HFFc6 (cell line): ENCODE measurements at places on chromosomes 7 and 10.
A peak's percentile ranks its signal among the peaks of the same experiment; 100 is the strongest.

DNA sequence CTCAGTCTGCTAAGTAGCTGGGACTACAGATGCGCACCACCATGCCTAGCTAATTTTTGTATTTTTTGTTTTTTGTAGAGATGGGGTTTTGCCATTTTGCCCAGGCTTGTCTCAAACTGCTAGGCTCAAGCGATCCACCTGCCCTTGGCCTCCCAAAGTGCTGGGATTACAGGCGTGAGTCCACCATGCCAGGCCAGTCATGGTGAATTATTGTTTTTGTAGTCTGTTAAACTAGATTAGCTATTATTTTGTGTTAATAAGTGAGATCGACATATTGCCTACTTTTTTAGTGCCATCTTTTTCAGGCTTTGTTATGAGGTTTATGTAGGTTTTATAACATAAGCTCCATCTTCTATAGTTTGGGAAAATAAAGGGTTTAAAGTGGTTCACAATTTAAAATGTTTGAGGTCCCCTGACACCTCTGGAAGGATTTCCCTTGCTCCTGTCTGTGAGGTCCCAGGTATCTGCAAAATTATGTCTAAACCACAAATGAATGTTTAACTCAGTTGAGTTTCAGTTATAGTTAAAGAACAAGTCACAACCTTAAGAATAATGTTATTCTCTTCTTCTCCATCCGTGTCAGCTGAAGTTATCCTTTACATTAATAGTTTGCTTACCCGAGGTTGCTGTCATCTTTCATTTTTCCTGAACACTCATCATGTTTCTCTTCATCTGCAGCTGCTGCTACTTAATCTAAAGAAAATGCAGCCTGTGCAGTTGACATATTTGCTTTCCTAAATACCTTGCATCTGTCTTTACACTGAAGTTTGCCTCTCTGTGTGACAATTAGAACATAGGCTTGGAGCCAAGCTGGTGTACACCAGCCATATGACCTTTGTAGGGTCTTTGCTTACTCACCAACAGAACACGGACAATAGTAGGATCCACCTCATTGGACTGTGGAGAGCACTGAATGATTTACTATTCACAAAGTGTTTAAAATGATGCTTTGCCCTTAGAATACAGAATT, 8.9 kb upstream of the VSTM4 start:
- no peaks in the 10 kb centered on the region for H3K36me3 ChIP-seq
- no peaks in the 10 kb centered on the region; the same call in 1 of the 2 replicates for H3K4me1 ChIP-seq
- DNase-seq = no peak
- no peak overlapping the region for H3K4me3 ChIP-seq

- H3K27ac ChIP-seq = peak overlapping the region; percentile 70
- peak overlapping the region; percentile 73 for H3K4me3 ChIP-seq
- peaks cover 77% of the 10 kb centered on the region for H3K4me1 ChIP-seq
Measured at GRCh38 chr10:58637352-58637751, 124.7 kb downstream of the BICC1 start.

- H3K27ac ChIP-seq = peak overlapping the region; percentile 94
- peak overlapping the region; percentile 93 for H3K4me3 ChIP-seq
- peak; percentile 39 for DNase-seq
- H3K36me3 ChIP-seq = peaks cover 28% of the 10 kb centered on the region; the same call in 1 of the 2 replicates
- H3K27me3 ChIP-seq = no peaks in the 10 kb centered on the region; the same call in 1 of the 2 replicates
Measured at GRCh38 chr10:69088801-69089501, 1.0 kb downstream of the SRGN start.

GRCh38 chr10:30038781-30039536, 20.4 kb downstream of the JCAD start:
- peaks cover 7% of the 10 kb centered on the region; the same call in 1 of the 2 replicates for H3K4me1 ChIP-seq
- H3K4me3 ChIP-seq = no peak overlapping the region
- no peak for DNase-seq

DNA sequence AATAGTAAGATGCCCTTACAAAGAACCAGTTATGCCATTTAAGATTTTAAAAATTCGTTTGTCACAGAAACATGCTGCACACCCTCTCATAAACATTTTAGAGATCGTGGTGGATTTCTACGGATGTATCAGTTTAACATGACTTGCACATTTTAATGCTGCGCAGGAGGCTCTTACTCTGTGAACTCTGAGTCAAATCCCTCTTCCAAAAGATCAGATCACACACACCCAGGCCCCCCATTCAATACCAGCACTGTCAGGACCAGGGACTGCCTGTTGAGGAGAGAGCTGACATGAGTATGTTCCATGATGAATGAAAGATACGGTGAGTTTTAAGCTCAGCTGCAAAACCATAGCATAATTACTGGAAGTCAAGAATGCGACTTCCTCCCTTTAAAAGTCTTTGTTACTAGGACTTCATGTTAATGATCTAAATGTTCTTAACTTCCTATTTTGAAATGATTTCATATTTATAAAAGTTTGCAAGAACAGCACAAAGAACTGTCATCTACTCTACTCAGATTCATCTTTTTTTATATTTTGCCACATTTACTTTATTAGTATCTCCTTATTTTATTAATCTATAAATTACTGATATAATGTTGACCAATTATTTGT, 500.2 kb downstream of the GLRX3 start:
- no peaks in the 10 kb centered on the region for H3K4me1 ChIP-seq
- H3K36me3 ChIP-seq = peaks cover 6% of the 10 kb centered on the region; the same call in 1 of the 2 replicates
- no peak for DNase-seq

DNA sequence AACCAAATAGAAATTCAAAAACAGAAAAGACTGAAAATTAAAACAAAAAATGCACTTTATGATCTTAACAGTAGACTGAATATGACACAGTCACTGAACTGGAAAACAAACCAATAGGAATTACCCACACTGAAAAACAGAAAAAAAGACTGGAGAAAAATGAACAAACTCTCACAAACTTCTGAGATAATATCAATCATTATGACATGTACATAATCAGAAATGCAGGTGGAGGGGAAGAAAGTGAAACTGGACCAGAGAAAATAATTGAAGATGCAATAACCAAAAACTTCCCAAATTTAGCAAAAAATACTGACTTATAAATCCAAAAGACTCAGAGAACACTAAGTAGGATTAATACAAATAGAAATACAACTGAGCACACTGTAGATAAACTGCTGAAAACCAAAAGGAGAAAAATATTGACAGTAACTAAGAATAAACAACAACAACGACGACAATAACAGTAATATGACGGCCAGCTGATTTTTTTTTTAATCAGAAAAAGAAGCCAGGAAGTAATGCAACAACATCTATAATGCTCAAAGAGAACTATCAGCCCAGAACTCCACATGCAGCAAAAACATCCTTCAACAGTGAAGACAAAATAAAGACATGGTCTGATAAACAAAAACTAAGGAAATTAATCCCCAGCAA, 108.1 kb downstream of the ZFAND4 start:
- H3K27me3 ChIP-seq = no peaks in the 10 kb centered on the region
- no peak overlapping the region for H3K4me3 ChIP-seq
- H3K36me3 ChIP-seq = no peaks in the 10 kb centered on the region
- H3K27ac ChIP-seq = no peak overlapping the region

- no peak overlapping the region for H3K4me3 ChIP-seq
- H3K36me3 ChIP-seq = peaks cover 8% of the 10 kb centered on the region; the same call in 1 of the 2 replicates
- no peak for DNase-seq
- H3K27me3 ChIP-seq = peaks cover 4% of the 10 kb centered on the region
- H3K4me1 ChIP-seq = no peaks in the 10 kb centered on the region
- H3K27ac ChIP-seq = no peak overlapping the region
Measured at GRCh38 chr7:157609516-157609915, 272.7 kb downstream of the DNAJB6 start.

DNA sequence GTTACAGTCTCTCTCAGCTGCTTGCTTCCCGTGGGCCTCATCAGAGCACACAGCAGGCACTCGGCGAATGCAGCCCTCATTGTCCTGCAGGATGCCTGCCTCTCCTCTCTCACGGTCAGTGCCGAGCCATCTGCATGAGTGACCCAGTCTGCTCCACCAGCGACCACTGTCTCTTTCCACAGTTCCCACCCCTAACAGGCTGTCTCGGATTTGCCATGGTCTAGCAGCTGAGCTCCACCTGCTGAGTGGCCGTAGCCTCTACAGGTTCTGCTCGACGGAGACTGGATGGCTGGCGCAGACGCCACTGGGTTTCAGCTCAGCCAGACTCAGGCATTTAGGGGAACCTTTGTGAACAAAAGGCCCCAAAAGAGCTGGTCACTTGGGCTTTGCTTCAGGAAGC, 209.4 kb upstream of the FOXK1 start:
- DNase-seq = no peak
- no peaks in the 10 kb centered on the region for H3K4me1 ChIP-seq
- H3K27me3 ChIP-seq = no peaks in the 10 kb centered on the region; the same call in 1 of the 2 replicates
- no peak overlapping the region for H3K27ac ChIP-seq
- no peak overlapping the region for H3K4me3 ChIP-seq
- peaks cover 6% of the 10 kb centered on the region; the same call in 1 of the 2 replicates for H3K36me3 ChIP-seq

DNA sequence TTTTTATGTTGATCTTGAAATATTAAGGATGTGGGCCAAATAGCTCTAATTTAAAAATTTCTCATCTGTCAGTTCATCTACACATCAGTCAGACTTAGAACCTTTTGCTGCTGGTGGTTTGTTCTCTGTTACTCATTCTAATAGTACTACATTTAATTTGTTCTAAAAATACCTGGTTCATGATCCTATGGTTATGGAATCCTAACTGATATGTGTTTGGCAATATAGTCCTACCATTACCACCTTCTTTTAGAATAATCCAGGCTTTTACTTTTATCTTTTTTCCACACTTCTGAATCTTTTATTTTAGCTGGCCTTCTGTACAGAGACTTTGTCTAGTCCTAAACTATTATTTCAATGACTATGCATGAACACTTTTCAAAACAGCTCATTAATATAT, 116.9 kb downstream of the SVOPL start:
- H3K27me3 ChIP-seq = no peaks in the 10 kb centered on the region; the same call in 1 of the 2 replicates
- H3K4me3 ChIP-seq = no peak overlapping the region
- H3K27ac ChIP-seq = no peak overlapping the region
- peak; percentile 3 for DNase-seq
- peaks cover 21% of the 10 kb centered on the region for H3K4me1 ChIP-seq

- no peak for DNase-seq
- peak overlapping the region; percentile 45; the same call in 1 of the 2 replicates for H3K27ac ChIP-seq
- no peaks in the 10 kb centered on the region for H3K27me3 ChIP-seq
Measured at GRCh38 chr7:132869166-132869861, 212.6 kb downstream of the CHCHD3 start.

GRCh38 chr10:130808243-130808642, 503.3 kb downstream of the TCERG1L start:
- no peaks in the 10 kb centered on the region for H3K27me3 ChIP-seq
- H3K27ac ChIP-seq = no peak overlapping the region
- no peaks in the 10 kb centered on the region; the same call in 1 of the 2 replicates for H3K36me3 ChIP-seq

GRCh38 chr10:26799342-26799741, 61.4 kb downstream of the ABI1 start:
- no peak overlapping the region for H3K4me3 ChIP-seq
- peaks cover 22% of the 10 kb centered on the region for H3K36me3 ChIP-seq
- H3K27me3 ChIP-seq = no peaks in the 10 kb centered on the region
- no peak overlapping the region for H3K27ac ChIP-seq

DNA sequence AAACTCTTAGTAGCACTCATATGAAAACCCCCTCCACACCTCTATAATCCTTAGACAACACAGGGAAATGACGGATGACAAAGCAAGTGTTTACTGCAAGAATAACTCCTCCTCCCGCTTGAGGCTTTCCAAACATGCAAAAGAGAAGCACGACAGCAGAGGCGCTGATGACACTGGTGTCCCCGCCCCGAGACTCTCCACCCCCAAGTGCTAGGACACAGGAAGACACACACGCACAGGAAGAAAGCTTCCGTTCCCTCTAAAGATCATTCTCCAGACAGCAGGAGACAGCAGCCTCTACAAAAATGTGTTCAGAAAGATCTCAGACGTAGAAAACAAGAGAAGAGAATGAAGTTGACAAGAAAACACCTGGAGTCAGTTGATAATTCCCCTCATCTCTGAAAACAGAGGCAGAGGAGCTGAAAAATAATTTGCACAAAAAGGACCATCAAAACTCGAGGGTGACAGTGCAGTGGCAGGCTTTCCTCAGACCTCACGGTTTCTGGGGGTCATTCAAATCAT, 90.2 kb downstream of the DLG5 start:
- peaks cover 8% of the 10 kb centered on the region for H3K36me3 ChIP-seq
- H3K4me3 ChIP-seq = peak overlapping the region; percentile 36
- H3K27me3 ChIP-seq = no peaks in the 10 kb centered on the region
- H3K4me1 ChIP-seq = peaks cover 18% of the 10 kb centered on the region
- H3K27ac ChIP-seq = peak overlapping the region; percentile 82
- peak; percentile 67 for DNase-seq

DNA sequence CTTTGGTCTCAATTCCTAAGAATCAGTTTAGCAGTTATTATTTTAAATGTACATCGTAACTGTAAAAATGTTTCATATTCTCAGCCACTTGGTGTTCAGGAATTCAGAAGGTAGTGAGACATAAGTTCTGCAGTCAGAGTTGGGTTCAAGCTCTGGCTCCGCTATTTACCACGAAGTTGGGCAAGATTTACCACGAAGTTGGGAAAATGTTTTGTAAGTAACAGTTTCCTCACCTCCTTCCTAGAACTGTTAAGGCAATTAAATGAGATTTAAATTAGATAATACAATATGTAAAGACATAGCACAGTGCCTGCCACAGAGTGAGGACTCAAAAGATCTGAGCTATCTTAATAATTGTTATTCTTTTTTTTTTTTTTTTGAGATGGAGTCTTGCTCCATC, 16.3 kb upstream of the ABLIM1 start:
- H3K4me1 ChIP-seq = no peaks in the 10 kb centered on the region; the same call in 1 of the 2 replicates
- no peaks in the 10 kb centered on the region for H3K36me3 ChIP-seq
- no peak overlapping the region for H3K27ac ChIP-seq
- H3K27me3 ChIP-seq = no peaks in the 10 kb centered on the region
- no peak for DNase-seq

DNA sequence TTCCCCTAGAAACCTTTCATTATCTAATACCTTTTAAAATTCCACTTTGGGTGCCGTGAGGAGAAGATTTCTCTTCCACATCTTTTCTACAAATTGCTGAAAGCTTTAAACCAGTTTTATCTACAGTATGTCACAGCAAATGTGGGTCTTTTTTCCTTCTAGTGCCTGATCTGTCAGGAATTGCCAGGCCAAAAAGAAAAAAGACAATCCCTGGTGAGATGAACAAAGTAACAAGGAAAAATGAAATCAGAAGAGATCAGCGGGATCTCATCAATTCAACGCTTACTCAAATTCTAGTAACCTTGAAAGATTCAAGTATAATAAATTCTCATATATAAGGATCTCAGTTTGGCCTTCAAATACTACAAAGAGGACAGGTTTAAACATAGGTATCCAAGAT, 449.5 kb downstream of the CALN1 start:
- H3K27me3 ChIP-seq = peaks cover 2% of the 10 kb centered on the region; the same call in 1 of the 2 replicates
- H3K4me1 ChIP-seq = no peaks in the 10 kb centered on the region
- DNase-seq = no peak
- H3K36me3 ChIP-seq = no peaks in the 10 kb centered on the region

GRCh38 chr7:815284-816216, 16.7 kb upstream of the SUN1 start:
- H3K4me3 ChIP-seq = peak overlapping the region; percentile 81
- H3K36me3 ChIP-seq = peaks cover 23% of the 10 kb centered on the region
- DNase-seq = no peak
- peaks cover 59% of the 10 kb centered on the region for H3K4me1 ChIP-seq
- H3K27ac ChIP-seq = peak overlapping the region; percentile 64
